DMS53 (cell line): ENCODE measurements at places on chromosomes 1 and 21.

- no peak for DNase-seq
Observed at GRCh38 chr1:32773764-32774463, 43.2 kb downstream of the YARS1 start.

DNA sequence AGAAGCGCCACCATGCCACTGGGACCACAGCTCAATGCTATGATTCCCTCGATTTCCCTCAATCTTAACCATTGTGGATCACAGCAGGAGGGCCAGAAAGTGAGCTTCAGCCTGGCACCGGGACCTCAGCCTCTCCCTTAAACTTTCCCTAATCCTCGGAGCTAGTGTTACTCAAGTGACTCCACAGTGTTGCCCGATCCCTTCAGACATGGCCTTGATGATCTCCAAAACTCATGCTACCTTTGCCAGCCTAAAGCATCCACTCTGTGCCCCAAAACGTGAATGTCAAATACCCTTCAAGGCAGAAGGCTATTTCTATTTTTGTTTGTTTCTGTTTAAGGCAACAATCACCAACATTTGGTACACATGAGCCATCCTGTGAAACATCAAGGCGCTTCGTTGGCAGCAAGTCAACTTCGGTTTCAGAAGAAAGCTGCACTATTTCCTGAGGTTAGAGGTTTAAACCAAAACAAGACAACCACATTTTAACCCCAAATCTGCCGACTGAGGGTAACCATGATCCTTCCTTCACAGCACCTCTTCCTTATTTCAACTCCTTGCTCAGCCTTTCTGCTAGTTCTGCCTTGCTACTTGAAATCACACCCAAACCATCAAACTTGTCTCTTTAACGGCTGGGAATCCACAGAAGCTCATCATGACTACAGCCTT lies 94.4 kb upstream of the KRTAP19-8 start:
- DNase-seq: no peak

GRCh38 chr1:54950006-54950368 lies 30.4 kb upstream of the TMEM61 start:
- DNase-seq: no peak

DNA sequence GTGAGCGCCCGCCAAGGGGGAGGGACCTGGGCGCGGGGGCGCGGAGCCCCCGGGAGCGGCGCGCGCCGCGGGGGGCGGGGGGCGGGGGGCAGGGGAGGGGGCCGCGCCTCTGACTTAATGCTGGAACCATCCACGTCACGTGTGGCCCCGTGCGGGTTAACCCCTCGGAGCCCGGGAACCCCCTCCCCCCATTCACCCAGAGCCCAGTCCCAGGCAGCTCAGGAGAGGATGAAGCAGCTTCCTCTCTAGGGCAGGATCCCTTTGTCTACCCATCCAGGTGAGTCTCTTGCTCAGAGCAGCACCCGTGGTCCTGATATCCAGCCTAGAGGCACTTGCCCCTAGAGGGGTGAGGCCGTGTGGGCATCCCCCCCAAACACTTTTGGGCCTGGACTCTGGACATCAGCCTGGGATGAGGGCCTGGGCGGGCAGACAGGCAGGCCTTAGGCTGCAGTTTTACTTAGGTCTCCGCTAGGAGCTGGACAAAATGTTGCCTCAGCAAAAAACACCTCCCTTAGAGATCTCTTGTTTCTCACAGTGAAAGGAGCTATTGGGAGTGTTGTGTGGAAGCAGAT lies at the start of gene ALX3:
TSS of gene ALX3 (minus strand) at position 2 of the 572 bp plus-strand sequence. CDS start 60 bp downstream, outside the sequence.
- DNase-seq: peak; percentile 56

DNA sequence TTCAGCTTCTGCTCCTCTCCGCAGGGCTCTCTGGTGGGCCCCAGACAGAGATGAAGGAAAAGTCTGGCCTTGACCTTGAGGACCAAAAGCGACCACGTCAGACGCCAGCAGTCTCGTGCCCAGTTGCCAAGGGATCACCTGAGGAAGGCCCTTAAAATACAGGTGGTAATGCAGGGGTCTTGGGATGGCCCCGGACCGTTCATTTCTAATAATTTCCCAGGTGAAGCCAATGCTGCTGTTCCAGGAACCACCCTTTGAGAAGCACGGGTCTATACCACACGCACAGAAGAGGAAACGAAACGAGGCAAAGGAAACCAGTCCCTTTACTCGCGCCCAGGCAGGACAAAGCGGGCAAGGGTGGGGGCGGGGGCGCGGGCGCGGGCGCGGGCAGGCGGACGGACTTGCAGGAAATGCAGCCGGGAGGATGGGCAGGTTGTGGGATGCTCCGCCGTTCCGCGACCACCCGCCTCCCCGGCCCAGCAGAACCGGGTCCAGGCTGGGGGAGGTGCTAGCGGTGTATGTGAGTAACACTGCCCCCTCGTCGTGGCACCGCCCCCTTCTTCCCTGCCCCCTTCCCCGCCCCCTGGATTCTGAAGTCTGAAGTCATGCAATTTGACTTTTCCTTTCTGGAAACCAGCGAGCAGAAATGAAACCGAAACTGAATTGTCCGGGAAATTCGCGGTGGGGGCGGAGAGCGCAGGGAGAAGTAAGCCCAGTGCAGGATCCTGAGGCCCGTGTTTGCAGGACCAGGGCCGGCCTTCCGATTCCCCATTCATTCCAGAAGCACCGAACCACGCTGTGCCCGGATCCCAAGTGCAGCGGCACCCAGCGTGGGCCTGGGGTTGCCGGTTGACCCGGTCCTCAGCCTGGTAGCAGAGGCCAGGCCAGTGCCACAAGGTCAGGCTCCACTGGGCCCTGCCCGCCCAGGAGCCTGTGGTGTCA lies 5.8 kb upstream of the MX1 start:
- peak; percentile 83 for DNase-seq

DNA sequence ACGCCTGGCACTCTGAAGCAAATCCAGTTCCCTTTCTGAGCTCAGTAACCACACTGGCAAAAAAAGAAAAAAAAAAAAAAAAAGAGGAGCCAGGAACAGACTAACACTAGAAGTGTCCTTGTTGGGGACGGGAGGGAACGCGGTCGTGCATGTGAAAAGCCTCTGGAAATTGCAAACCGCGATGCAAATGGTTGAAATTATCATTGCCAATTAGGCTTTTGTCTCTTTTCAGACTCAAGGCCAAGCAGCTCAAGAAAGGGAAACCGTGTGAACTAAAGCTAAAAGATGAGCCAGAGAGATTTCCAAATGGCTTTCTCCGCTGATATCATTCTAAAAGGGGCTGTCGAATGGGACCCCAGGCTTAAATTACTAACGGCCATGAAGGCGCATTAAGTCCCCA lies 13.5 kb downstream of the TRABD2B start:
- no peak for DNase-seq

GRCh38 chr1:101965341-101965740 lies 31.4 kb downstream of the OLFM3 start:
- DNase-seq: no peak

GRCh38 chr1:217029281-217030157 lies 306.3 kb upstream of the ESRRG start:
- DNase-seq: peak; percentile 94

DNA sequence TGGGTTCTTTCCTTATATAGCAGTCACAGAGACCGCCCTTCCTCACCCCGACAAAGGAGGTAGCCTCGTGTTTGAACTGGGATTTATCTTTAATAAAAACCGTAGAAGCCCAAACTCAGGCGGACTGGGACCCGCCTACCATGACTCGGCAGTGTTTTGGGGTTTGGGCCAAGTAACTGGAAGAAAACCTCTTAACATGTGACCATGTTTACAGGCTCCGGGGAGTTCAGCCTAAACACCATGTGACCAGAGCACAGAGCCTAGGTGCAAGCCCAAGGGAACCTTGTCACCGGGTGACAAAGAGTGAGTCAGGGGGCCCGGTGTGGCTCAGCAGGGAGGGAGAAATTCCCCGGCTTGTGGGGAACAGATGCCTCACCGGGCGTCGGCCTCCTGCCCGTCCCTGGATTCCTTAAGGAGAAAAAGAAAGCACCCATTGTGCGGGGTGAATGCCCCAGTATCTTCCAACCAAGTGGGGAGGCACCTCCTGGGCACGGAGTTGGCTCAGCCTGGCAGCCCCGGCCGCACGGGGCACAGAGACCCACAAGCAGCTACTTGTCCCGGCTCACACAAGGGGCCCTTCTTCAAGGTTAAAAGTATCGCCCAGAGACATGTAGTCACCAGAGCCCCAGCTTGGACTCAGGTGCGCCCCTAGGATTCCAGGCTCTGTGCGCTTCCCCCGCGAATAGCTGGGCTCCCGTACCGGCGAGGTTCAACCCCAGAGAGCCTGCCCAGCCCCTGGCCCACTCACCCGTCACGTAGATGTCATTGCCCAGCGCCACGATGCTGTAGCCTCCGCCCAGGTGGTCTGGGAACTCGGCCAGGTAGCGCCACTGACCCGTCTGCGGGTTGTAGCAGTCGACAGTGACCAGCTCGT lies 1.4 kb downstream of the KLHL21 start:
- DNase-seq: peak; percentile 78

DNA sequence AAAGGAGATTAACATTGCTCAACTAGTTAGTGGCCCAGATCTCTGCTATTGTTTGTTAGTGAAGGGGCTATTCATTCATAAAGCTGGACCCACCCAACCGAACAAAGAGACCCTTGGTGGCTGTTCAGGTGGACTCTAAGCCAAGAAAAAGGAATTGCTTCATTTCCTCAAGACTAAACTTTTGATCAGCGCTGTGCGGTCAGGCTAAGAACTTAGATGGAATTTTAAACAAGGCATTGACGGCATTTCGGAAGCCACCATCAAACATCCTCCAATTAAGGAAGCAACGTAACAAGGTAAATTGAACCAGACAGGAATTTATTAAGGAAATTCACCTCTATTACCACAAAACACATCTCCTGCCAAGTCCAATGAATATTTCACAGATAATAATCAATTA lies 19.9 kb upstream of the SHCBP1L start:
- no peak for DNase-seq

GRCh38 chr1:212980123-212980785 lies 29.9 kb downstream of the VASH2 start:
- peak; percentile 22 for DNase-seq

DNA sequence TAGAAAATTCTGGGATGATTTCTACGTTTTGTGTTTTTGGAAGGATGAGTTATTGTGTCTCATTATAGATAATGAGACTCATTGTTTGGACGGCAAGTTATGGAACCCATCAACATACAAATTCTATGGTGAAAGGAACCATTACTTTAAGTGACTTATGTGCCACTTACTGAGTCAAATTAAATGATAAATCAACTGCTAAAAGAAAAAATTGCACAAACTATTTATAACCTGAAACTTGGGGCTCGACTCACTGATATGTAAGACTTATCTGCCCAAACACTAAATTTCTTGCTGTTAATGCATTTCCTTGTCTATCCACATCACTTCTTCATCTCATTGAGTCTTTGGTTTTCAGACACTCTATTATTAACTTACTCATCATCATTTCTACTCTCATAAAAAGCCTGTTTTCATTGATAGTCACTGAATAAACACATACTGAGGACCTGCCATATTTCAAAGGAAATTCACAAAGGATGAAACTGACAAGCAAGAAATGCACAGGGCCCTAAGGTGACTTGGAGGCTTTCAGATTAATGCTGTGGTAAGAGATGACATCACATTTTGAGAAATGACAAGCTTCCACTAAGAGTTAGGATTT lies 872.7 kb upstream of the ADAMTS5 start:
- no peak for DNase-seq

- no peak for DNase-seq
Observed at GRCh38 chr1:170307426-170307825, 161.7 kb downstream of the NTMT2 start.

GRCh38 chr1:178849918-178850317 lies 21.0 kb downstream of the ANGPTL1 start:
- no peak for DNase-seq

- no peak for DNase-seq
Observed at GRCh38 chr1:162982364-162982763, 86.8 kb upstream of the RGS4 start.

DNA sequence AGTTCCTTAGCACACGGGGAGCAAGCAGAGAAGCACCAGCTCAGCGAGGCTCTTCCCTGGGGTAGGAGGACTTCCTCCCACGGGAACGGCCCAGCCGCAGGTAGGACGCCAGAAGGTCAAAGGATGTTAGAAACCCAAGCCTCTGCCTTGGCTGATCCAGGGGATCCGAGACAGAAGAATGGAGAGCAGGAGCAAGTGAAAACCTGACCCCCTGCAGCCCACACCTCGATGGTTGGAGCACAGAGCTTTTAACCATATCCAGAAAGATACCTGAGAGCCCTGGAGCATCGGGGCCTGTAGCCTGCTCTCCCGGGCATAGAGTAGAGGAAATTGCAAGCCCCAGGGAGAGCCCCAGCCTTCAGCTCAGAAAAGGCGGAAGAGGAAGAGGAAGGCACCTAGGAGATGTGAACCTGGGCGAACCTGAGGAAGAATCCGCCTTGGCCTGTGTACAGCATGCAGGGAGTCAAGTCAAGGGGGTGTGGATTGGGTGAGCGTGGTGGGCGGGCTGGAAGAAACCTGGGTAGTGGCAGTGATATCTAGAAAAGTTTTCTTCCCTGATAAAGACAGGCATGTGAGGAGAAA lies 76.3 kb downstream of the PSMG1 start:
- no peak for DNase-seq

DNA sequence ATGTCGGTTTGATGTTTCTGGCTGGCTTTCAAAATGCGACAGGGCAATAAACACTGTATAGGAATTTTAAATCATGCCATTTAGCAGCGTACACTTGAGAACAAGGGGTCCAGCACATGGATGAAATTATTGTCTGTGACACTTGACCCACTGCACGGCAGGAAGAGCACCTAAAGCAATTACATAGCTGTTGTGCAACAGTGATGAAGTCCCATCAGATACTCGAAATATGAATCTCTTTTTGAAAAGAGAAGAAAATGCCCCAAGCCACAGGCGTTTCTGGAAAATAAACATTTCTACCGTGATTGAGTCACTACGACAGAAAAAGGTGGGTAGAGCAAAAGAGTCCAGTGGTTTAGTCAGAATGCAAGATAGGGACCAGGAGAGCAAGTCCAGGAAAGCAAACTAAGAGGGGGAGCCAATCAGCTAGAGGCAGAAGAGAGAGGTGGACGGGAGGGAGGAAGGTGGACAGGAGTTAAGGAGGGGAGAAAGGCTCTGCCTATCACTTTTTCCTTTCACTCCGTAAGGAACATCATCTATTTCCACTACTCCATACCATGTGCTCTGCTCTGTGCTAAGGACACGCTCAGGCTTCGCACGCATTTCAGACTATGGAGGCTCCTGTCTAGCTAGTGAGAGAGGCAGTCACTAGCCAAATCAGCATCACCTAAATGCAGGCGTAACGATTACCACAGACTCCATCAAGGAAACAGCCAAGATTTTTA lies 6.4 kb downstream of the DSCAM start:
- no peak for DNase-seq

- no peak for DNase-seq
Observed at GRCh38 chr1:166950156-166950555, 25.2 kb downstream of the ILDR2 start.

GRCh38 chr1:228546541-228547463 lies 59.6 kb downstream of the RNF187 start:
- no peak for DNase-seq
